Activated T-helper 9 cell treated with anti-CD3 and anti-CD28 coated beads, Interleukin-2, amount 50 U/mL, for 16 hours (primary cell): ENCODE measurements at places on chromosomes 5 and 9.
A peak's percentile ranks its signal among the peaks of the same experiment; 100 is the strongest.

- DNase-seq: no peak
Observed at GRCh38 chr9:73583576-73583975, 431.9 kb downstream of the ANXA1 start.

GRCh38 chr9:33159777-33160127 lies 7.4 kb downstream of the B4GALT1 start:
- DNase-seq: peak; percentile 47

DNA sequence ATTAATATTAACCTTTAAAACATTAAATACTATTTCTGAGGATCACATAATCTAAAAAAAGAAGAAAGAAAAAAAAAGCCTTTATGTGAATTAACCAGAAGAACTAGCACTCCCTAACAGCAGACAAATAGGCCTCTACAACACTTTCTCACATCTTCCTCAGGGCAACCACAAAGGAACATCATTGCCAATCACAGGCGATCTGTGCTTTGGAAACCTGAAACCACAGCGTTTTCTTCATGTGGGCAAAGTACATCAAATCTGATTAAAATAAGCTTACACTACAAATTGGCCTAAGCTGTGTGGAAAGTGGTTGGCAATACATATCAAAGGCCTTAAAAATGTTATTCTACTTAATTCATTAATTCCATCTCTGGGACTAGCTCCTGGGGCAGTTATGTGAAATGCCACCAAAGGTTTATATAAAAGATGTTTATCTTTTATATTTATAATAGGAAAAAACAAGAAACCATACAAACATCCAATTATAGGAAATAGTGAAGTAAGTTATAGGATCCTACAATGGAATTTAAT lies 184.8 kb upstream of the TBCA start:
- no peak for DNase-seq

DNA sequence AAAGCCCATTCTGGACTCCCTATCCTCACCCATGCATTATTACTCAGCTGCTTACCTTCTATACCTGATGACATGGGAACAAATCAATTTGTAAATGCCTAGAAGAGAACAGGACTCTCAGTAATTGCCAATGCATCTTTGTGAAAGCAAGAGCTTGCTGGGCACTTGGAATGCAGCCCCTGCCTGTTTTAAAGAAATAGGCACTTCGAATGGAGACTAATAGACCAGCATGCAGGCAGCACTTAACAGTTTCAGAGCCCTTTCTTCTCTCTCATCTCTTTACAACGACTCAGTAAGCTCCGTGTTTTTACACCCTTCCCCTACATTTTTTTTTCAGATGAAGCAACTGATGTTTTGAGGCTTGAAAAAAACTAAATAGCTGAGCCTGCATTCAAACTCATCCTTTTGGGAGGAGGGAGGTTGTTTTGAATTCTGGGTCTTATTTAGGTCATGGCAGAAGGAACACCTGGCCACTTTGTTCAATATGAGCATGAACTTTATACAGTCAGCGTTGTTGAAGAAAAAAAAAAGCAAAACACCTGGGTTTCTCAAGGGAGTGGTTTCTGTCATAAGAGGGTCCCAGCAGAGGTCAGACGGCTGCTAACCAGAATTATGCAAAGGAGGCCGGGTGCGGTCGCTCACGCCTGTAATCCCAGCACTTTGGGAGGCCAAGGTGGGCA lies 34.6 kb upstream of the WHRN start:
- no peak for DNase-seq

GRCh38 chr5:122967085-122967484 lies 69.4 kb downstream of the PPIC start:
- no peak for DNase-seq

GRCh38 chr9:38090170-38090569 lies 21.1 kb upstream of the SHB start:
- DNase-seq: no peak

- no peak for DNase-seq
Observed at GRCh38 chr9:112119225-112120029, 55.7 kb downstream of the SUSD1 start.

DNA sequence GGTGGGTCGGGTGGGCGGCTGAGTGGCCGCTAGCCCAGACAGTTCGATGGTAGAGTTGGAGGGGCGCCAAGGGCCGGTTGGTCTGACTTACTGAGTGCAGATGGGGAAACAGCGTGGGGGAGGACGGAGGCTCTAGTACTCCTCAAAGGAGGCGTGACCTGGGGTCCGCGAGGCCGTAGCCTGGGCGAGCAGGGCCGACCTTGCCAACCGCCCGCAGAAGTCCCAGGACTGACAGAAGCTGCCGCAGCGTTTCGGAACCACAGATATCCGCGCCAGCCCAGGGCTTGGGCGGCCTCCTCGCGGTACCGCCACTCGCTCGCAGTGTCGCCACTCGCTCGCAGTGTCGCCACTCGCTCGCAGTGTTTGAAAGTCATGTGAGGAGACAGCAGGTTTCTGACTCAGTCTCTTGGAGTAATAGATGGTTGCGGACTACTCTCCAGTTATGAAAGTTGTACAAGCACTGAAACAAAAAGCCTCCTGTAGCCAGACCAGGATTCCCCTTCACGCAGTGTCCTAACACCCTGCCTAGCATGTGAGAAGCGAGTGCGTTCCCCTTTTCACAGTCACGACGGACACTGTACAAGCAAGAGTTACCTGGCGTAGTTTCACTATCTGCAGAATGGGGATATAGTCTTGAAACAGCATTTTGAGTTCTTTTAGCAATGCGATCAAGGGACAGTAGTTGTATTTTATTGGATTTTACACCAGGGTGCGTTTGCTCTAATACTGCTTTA lies 674 bp downstream of the TMEM38B start:
- DNase-seq: peak; percentile 31

DNA sequence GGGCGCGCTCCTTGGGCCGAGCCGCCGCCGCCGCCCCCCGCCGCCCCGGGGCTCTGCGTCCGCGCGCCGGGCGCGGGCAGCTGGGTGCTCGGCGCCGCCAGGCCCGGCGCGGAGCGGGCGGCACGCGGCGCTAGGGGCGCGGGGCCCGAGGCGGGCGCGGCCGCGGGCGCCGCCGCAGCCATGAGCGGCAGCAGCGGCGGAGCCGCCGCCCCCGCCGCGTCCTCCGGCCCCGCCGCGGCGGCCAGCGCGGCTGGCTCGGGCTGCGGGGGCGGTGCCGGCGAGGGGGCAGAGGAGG lies 351 bp downstream of the TRIO start:
- no peak for DNase-seq

- DNase-seq: no peak
Observed at GRCh38 chr5:84131372-84131771, 253.3 kb downstream of the EDIL3 start.

DNA sequence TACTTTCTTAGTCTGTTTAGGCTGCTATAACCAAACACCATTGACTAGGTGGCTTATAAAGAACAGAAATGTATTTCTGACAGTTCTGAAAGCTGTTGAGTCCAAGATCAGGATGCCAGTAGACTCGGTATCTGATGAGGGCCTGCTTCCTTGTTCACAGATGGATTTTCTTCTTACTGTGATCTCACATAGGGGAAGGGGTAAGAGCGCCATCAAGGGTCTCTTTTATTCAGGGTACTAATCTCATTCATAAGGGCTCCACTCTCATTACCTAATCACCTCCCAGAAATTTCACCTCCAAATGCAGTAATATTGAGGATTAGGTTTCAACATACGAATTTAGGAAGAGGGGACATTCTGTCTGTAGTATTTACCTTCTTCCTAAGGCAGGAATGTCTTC lies 384.0 kb upstream of the DMAC1 start:
- DNase-seq: no peak

DNA sequence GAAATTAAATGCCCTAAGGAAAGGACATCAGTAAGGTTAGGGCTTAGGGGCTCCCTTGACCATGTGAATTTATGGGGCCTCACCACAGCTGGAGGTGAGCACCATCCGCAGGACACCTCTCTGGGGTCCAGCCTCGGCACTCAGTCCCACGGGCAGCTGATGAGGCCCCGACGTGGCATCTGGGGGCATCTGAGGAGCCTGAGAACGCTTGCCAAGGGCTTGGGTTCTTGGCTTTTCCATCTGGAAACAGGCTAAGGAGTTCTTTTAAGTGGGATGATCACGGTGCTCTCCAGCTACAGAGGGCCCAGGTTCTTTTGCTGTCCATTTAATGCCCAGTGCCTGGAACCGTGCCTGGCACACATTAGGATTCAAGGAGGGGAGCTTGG lies 3.6 kb downstream of the NKX2-5 start:
- DNase-seq: no peak

GRCh38 chr5:10786835-10787234 lies 25.8 kb upstream of the DAP start:
- DNase-seq: no peak
